ENCODE measurements at places on chromosomes 13 and 19.
A peak's percentile ranks its signal among the peaks of the same experiment; 100 is the strongest.

GRCh38 chr13:109152311-109152820 is 523.0 kb downstream of the MYO16 start:
- DNase-seq: no peak

GRCh38 chr13:80501556-80501955 is 160.6 kb upstream of the SPRY2 start:
- no peak for DNase-seq

GRCh38 chr13:36061621-36062020 is 69.6 kb downstream of the DCLK1 start:
- no peak for DNase-seq

GRCh38 chr13:33583398-33583797 is 234.6 kb upstream of the RFC3 start:
- DNase-seq: no peak

DNA sequence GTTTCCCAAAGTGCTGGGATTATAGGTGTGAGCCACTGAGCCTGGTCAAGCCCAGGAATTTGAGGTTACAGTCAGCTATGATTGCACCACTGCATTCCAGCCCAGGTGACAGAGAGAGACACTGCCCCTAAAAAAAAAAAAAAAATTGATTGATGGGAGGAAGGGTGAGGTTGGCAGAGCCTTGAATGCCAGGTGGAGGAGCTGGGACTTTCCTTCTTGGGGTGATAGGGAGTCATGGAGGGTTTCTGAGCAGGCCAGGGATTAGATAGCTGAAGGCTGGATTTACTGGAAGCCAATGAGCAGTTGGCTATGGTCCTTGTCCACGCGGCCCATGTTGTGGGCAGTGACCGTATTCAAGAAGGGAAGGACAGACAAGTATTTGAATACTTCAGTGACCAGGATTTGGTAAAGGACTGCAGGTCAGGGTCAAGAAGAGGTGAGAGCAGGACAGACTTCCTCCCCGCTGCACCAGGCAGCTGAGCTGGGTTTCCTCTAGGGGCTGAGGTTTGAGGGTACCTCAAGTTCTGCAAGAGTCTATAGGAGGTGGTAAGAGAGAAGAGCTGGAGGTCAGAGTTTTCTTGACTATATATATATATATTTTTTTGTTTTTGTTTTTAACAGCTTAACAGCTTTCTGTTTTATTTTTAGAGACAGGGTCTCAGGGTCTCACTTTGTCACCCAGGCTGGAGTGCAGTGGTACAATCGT is 6.9 kb upstream of the ICAM4 start:
- DNase-seq: no peak

GRCh38 chr13:22091222-22091970 is 420.5 kb downstream of the FGF9 start:
- no peak for DNase-seq

DNA sequence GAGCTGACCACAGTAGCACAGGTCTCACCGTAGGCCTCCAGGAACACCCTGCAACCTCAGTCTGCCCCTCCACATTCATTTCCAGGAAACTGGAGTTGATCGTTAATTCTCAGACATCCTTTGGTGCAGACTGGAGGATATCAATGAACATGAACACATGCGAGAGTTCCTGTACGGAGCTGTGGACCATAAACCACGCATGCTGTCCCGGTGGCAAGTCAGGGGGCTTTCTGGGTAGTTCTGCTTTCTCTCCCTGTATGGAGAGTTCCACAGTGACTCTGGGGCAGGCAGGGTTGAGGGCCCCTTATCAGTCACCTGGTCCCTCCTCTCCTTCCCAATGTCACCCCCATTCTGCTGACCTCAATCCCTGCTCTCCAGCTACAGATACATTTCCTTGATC is 55.5 kb upstream of the URI1 start:
- no peak for DNase-seq

DNA sequence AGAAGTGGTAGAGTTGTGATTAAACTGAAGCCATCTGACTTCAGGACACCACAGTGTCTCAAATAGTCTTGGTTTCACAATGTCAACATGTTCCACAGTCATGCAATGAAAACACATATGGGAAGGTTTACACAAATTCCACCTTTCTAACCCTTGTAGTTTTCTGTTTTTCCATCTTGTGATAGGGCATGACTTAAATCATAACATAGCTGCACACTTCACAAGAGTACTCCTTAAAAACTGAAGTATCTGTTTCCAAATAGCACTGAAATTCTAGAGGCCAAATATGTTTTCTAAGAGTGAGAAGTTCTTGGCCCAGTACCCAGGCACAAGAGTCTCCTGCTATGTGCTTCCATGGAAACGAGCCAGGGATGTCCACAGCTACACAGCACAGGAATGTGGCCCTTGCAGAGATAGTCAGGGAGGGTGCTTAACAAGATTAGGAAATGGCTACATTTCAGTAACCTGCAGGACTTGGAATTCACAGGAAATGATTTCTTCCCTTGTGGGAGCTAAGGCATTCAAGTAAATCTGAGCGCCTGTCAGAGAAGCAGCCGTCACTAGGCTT is 269.1 kb downstream of the NDFIP2 start:
- DNase-seq: peak; percentile 63

DNA sequence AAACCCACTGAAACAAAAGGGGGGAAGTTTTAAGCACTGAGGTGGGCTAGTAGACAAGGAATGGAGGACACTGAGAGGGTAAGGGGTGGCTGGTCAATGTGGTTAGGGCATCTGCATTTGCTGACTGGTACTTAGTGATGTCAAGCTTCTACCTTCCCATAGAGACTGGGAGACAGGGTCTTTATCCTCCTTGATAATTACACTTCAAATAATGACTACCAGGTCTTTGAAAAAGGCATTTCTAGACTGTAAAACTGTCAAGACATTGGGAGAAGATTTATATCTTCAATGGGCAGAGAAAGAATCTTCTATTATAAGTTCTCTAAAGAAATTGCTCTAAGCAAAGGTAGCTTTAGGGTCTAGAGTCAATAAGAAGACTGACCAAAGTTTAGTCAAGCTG is 1490.8 kb upstream of the PCDH20 start:
- no peak for DNase-seq

- no peak for DNase-seq
These were observed 3.3 kb downstream of the GNA11 start for GRCh38 chr19:3097442-3097871.

GRCh38 chr13:31380715-31381114 is 180.9 kb downstream of the B3GLCT start:
- no peak for DNase-seq

DNA sequence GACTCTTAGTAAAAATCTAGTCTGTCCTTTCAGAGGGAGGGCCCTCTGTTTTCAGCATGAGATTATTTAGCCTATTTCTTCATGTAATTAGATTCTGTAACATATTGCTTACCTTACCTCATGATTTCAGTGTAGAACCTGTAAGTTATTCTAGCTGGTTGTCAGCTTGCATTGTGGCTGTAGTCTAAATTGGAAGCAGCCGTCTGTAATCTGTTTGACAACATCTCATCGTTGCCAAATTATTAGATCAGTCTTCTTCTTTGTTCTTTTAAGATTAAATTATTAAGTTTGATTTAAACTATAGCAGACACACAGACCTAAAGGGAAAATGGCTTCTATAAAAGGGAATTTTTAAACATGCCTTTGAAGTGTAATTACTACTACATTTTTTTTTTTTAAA is 34.8 kb downstream of the SLAIN1 start:
- no peak for DNase-seq

GRCh38 chr19:41612483-41612882 is 14.4 kb downstream of the CEACAM4 start:
- DNase-seq: no peak

DNA sequence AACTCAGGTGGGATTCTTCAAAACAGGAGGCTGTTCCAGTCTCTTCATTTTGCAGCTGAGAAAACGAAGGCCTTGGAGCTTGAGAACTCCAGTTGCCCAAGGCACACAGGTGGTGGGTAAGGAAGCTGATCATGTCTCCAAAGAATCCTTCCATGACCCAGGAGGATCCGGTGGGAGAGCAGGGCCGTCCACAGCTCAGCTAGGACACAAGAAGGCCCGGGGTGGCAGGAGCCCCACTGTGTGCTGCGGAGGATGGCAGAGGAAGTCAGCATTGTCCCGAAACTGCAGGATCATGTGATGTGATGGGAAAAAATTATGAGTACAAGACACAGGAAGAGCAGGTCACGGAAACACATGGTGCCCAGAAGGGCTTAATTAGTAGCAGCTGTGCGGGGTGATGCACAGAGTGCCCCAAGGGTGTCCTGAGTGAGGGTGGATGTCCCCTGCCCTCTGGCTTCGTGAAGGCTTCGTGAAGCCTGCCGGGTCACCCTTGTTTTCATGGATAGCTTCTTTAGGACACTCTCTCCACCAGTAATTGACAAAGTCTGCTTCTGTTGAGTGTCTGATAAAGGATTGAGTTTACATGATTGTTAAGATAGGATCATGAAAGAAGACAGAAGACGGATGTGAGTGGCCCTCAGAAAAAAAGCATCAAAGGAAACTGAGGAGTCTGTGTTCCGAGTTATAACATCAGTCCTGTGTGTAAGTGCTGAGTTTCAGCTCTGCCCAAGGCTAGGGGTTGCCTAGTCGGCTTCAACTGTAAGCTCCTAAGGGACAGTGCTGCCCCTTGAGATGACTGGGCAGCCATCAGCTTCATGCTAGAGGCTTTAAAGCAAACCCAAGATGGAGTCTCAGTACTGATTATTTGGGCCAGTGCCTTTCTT is 33.8 kb upstream of the SACS start:
- no peak for DNase-seq

DNA sequence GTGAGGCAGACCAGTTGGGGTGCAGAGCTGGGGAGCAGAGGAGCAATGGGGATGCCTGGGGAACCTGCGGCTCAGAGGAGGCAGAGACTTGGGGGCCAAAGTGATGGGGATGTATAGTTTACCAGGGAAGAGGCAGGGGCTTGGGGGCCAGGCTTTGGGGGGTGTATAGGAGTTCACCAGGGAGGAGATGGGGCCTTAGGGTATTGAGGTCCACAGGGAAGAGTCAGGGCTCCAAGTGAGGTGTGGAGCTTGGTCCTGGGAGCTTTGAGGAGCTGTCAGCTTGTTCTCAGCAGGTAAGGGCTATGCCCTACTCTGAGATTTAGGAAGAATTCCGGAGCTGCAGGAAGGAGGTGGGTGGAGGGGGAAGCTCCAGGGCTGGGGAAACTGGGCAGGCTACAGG is 10.8 kb downstream of the TNFAIP8L1 start:
- no peak for DNase-seq

DNA sequence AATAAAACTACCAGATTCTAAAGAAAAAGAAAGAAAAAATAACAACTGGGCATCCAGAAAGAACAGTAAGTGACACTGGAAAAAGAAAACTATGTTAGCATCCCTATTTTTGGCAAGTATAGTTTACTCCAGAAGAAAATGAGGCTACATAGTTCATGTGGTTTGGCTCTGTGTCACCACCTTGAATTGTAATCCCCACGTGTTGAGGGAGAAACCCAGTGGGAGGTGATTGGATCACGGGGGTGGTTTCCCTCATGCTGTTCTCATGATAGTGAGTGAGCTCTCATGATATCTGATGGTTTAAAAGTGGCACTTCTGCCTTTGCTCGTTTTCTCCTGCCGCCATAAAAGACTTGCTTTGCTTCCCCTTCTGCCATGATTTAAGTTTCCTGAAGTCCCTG is 76.9 kb downstream of the ITGBL1 start:
- peak; percentile 6 for DNase-seq

GRCh38 chr13:32587011-32587810 is 959 bp downstream of the PDS5B start:
- DNase-seq: peak; percentile 14

DNA sequence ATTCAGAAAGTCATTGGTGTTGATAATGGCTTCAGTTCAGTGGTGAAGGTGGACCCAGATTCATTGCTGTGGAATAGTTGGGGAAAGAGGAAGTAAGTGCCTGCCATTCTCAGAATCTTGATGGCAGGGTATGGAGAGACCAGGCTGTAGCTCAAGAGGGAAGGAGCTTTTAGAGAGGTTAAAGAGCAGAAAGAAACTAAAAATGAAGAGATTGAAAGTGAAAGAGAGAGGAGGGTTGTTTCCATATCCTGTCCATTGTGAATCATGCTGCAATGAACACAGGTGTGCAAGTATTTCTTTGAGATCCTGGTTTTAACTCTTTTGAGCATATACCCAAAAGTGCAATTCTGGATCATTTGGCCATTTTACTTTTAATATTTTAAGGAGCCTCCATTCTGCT is 12.5 kb downstream of the GJB6 start:
- no peak for DNase-seq

DNA sequence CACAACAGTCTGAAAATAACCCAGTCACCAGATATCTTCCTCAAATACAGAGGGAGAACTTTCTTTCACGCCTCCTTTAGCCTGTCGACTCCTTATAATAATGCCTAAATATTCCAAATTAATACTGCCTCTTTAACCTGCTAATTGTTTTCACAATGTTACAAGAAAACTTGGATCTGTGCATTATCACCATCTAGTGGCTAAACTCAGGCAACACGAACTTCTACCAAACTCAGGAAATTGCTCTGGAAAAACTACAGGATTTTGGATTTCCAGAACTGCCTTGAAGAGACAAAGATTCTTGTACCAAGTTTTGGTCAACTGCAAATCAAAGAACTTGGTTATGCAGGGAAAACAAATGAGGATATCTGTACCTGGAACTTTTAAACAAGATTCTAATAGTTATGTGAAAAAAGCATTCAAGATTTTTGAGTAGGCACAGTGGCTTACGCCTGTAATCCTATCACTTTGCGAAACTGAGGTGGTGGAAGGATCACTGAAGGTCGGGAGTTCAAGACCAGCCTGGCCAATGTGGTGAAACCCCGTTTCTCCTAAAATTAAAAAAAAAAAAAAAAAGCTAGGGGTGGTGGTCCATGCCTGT is 10.8 kb downstream of the CLN5 start:
- DNase-seq: peak; percentile 18

DNA sequence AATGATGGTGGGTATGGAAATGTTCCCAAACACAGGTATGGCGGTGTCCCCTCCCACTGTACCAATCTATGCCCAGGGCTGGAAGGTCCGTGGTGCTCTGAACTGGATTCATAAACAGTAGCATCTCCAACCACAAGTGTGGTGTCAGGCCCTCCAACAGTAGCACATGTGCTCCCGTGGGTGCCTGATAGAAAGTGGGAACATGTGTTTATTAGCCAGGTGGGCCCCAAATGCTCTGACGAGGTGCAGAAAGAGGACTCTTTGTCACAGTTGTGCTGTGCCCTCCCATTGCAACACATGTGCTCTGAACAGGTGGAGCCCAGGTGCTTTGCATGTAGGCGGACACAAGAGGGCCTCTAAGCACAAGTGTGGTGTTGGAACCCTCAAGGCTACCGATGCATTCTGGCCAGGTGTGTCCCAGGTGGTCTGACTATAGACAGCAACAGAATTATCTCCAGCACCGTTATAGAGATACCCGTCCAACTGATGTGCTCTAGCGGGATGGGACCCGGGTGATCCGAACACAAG is 75.4 kb upstream of the ZNF30 start:
- no peak for DNase-seq

- DNase-seq: no peak
These were observed 74.8 kb upstream of the TM9SF2 start for GRCh38 chr13:99426426-99426825.
